ENCODE measurements at places on chromosomes 4 and X. TPM values are rescaled to one million over a fixed set of nuclear protein-coding genes. Genes with fewer than 3 reads are reported as not detected.

- no peak for DNase-seq
These were observed 53.3 kb downstream of the JADE1 start for GRCh38 chr4:128862608-128863311.

GRCh38 chr4:174210354-174210753, 73.1 kb downstream of the FBXO8 start:
- no peak for DNase-seq

The KIF4A gene
- 5.8 TPM for total RNA-seq

GRCh38 chr4:168565130-168565529, 68.3 kb downstream of the PALLD start:
- no peak for DNase-seq

DNA sequence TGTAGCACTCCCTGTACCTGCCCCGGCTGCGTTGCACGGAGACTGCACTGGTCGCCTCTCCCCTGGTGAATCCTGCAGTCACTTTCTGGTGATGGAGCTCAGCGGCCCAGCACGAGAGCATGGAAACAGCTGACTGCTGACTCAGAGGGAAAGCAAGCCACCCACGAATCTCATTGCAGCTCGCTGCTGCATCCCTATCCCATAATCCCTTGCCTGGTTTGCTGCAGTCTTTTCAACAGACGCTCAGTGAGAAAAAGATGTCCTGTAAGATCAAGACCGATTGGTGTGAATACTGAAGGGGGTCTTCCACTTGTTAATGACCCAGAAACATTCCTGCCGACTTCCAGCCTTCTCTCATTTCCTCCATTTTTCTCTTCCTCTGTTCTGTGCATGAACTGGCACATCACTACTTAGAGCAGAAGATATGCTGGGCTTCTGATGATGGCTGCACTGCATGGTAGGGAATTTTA, 52.9 kb downstream of the TRIM2 start:
- peak; percentile 36 for DNase-seq

DNA sequence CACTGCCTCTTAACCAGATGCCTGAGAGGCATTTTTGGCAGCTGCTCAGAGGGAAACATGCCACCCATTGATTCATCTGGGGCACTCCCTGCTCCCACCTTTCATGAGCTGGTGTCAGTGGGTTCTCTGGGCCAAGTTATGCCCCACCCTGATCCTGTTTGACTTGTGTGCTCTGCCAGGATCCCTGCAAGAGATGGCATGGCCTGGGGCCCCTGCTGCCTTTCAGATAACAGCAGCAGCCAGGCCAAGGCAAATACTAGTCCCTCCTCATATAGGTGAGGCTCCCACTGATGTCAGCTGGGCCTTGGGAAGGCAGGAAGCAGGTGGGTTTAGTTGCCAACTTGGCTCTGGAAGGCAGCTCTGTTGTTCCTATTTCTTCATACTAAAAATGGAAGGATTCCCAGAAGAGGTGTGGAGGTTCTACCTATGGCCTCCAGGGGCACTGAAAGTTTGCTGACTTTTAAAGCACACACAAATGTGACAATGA, 192.9 kb upstream of the RBPJ start:
- no peak for DNase-seq

GRCh38 chr4:20445933-20446723, 194.4 kb downstream of the SLIT2 start:
- DNase-seq: no peak

- no peak for DNase-seq
These were observed 44.3 kb downstream of the NELFA start for GRCh38 chr4:1964443-1964842.

DNA sequence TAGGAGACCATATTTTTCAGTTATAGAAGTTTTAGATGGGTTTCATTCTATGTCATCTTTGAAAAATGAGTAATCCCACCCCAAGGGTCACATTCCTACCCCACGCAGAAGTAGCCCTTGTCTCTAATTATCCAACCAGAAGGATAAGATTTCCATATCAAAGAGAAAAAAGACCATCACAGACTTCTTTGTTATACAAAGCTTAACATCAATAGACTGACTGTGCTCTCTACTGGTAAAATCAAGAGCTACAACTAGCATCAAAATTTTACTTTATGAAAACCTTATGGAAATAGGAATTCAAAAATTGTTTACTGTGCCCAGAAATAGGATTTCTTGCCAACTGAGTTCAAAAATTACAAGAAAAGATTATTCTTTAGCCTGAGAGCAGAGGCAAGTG, 24.9 kb downstream of the TNMD start:
- DNase-seq: peak; percentile 1

Data from skin of body (tissue), 3 donors.